ENCODE measurements at places on chromosomes 7 and 10.

- DNase-seq, result no peak
These were observed 505.4 kb downstream of the LRMDA start for GRCh38 chr10:75936841-75937240.

DNA sequence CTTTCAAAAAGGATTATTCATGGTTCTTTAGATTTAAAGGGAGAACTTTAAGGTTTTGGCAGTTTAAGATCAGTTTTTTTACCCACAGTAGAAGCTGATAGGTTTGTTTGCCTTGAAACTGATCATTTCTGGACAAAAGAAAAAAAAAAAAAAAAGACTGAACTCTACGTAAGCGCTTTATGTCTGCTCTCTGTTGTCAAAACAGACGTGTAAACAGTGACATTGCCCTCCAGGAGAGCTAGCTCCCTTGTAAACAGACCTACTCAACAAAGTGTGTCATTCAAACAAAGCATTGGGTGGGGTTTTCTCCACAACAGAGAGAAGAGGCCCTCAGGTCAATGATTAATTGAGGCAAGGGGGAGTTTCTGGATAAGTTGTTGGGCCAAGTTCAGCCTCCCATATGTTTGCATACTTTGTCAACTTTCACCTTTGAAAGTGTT, 568.1 kb upstream of the LRRN3 start:
- no peak for DNase-seq

DNA sequence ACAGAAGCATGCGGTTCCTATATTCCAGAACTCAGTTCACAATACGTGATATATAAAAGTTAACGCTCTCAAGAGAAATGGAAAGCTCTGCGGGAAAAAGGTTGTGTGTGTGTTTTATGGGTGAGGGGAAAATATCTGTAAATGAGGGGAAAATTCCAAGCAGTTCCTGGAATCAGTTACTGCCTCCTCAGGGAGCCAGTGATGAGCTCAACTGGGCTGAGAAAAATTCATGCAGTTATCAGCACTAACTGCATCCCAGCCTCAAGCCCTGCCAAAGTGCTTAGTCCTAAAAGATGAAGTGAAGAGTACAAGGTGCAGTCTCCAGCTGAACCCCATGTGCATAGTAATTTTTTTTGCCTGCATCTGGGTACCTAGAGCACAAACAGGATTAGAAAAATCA, 191.9 kb downstream of the CDK14 start:
- DNase-seq, result no peak

DNA sequence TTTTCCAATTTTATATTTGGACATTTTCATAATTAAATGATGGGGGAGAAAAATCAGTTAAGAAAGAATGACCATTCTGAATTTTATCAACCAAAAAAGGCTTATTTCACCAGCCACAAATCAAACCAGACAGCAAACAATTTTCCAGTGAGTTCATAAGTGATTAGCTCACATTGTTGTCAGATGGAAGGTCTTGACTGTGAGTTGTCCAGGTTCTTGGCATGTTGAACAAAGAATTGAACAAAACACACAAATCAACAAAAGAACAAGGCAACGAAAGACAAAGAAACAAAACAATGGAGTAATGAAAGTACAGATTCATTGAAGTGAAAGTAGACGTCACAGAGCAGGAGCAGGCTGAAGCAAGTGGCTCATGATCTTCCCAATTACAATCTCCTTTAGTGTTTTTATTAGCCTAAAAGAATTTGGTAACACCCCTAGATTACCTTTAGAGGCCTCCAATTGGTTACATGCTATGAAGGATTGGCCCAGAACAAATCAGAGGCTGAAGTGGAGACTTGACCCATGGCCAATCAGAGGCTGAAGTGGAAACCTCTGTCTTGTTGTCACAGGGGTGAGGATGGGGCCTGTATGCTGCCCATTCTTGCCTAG, 248.7 kb downstream of the NEBL start:
- no peak for DNase-seq

DNA sequence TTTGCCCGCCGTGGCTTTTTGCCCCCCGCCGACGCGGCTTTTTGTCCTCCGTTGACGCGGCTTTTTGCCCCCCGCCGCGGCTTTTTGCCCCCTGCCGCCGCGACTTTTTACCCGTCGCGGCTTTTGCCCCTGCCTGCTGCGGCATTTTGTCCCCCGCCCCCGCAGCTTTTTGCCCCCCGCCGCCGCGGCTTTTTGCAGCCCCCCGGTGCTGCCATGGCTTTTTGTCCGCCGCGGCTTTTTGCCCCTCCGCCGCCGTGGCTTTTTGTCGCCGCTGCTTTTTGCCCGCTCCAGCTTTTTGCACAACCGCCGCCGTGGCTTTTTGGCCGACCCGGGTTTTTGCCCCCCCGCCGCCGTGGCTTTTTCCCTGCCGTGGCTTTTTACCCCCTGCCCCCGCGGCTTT, 506.6 kb downstream of the ZNF37A start:
- no peak for DNase-seq
